ENCODE measurements at places on chromosomes 5 and 9. TPM values are rescaled to one million over a fixed set of nuclear protein-coding genes. Genes with fewer than 3 reads are reported as not detected.

LRRC19 gene
- not detected for total RNA-seq

CAVIN4 gene
- total RNA-seq: 0.53 TPM

N4BP3 gene
- 4.5 TPM for total RNA-seq

MLANA gene
- not detected for total RNA-seq

MYO10 gene
- total RNA-seq: 39.5 TPM

CD72 gene
- total RNA-seq: 0.90 TPM

ARSB gene
- total RNA-seq: 1.4 TPM

MTX3 gene
- 17.3 TPM for total RNA-seq

FAM151B gene
- 0.79 TPM for total RNA-seq

GEMIN5 gene
- total RNA-seq: 12.6 TPM

TSSK1B gene
- total RNA-seq: 0.26 TPM

C9orf153 gene
- 0.26 TPM for total RNA-seq

IGFBPL1 gene
- not detected for total RNA-seq

SPARC gene
- total RNA-seq: 10.5 TPM

SH3RF2 gene
- total RNA-seq: 6.3 TPM

COMMD10 gene
- total RNA-seq: 30.3 TPM

NCS1 gene
- total RNA-seq: 22.9 TPM

PCDHGA9 gene
- 1.5 TPM for total RNA-seq

BAAT gene
- 0.26 TPM for total RNA-seq

ASPN gene
- not detected for total RNA-seq

PCSK1 gene
- not detected for total RNA-seq

GHR gene
- total RNA-seq: 2.4 TPM

VCAN gene
- total RNA-seq: 7.8 TPM

SARDH gene
- under 0.01 TPM for total RNA-seq

SLC24A2 gene
- total RNA-seq: not detected

DND1 gene
- total RNA-seq: 0.26 TPM

HRCT1 gene
- total RNA-seq: not detected

GABRG2 gene
- not detected for total RNA-seq

PNPLA7 gene
- total RNA-seq: 0.26 TPM

RGS7BP gene
- total RNA-seq: not detected

EPB41L4A gene
- total RNA-seq: 8.3 TPM

NIM1K gene
- not detected for total RNA-seq

TMC1 gene
- total RNA-seq: 1.0 TPM

EFNA5 gene
- total RNA-seq: 5.9 TPM

PMPCA gene
- total RNA-seq: 39.2 TPM

All from bronchial epithelial cell (primary cell).